ENCODE measurements at places on chromosomes 3 and 15.

GRCh38 chr3:30847592-30847991, 46.9 kb downstream of the GADL1 start:
- no peak for DNase-seq

DNA sequence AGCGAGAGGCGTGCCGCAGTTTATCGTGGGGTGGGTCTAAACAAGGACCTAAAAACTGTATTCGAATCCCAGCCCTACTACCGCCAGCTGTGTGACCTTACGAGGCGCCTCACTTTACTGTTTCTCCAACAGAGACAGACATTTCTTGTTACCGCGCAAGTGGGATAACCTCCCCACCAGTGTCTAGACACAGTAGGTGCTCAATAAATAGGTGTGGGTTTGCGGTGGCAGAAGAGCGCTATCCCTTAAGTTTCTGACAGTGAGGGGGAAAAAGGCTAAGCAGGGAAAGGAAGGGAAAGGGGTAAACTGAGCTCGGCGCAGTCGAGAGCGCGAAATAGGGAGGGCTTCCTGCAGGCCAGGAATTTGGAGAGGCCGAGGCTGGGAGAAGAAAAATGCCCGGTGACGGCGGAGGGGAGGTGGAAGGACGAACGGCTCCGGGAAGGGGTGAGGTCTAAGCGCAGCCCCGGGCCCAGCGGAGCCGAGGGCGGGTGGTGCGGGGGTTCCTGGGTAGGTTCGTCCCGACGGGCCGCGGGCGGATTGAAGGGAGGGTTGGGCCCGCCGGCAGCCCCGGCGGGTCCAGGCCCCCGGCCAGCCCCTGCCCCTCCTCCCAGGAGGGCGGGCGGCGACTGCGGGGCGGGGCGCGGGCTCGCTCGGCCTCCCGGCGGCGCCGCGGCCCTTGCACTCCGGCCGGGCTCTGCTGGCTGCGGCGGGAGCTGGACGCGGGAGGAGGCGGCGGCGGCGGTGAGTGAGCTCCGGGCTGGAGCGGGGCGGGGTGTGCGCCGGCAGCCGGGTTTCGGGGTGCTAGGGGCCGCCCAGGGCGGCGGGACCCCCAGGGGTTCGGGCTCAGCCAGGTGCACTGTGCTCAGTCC, at the start of gene CGNL1:
Gene CGNL1, plus strand, starts transcription at position 679 of the 869 bp plus-strand sequence. CDS start 61,495 bp downstream, outside the sequence.
- no peak for DNase-seq

DNA sequence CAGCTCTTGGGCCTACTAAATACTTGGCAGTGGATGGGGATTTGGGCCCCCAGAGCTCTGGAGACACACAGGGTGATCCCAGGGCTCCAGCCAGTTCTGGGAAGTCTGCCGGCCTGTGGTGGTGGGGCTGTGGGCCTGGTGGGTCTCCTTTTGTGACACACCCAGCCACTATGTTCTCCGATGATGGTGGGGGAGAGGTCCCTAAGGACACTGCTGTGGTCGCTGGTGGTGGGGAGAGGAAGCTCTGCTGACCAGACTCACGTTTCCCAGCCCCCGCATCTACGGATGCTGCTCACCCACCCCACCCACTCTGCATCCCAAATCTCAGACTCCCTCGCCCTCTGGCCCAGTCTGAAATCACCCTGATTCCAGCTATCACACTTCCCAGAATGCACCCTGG, 396 bp downstream of the PLA2G4D start:
- DNase-seq = no peak

GRCh38 chr3:64188810-64189560, 36.3 kb downstream of the PRICKLE2 start:
- DNase-seq = peak; percentile 98

- no peak for DNase-seq
Observed at GRCh38 chr3:111542611-111543300, 759 bp downstream of the CD96 start.

- DNase-seq = no peak
Observed at GRCh38 chr3:67515778-67516177, 138.6 kb downstream of the SUCLG2 start.

GRCh38 chr3:122725106-122725505, 44.5 kb downstream of the PARP14 start:
- DNase-seq = no peak

DNA sequence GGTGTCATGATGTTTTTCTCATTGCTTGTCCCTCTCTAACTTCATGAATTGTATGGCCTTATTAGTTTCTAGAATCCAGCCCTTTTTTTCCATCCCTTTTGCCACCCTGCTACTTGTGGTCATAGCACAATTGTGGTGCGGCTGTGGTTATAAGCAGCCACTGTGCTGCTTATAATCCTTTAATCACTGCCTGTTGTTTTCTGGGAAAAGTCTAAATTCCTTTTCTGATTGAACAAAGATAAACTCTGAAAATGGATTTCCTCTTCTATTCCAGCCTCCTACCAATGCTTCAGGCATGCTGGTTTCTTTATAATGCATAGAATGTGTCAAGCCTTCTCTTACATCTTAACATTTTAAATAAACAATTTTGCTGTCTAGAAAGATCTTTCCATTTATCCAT, 319.5 kb downstream of the C3orf38 start:
- DNase-seq = no peak

- no peak for DNase-seq
Observed at GRCh38 chr3:81699536-81700320, 61.7 kb downstream of the GBE1 start.

- DNase-seq = peak; percentile 42
Observed at GRCh38 chr15:55914446-55914845, 79.0 kb downstream of the NEDD4 start.

All from fibroblast of villous mesenchyme (primary cell).